ENCODE measurements at places on chromosomes 4 and X.

DNA sequence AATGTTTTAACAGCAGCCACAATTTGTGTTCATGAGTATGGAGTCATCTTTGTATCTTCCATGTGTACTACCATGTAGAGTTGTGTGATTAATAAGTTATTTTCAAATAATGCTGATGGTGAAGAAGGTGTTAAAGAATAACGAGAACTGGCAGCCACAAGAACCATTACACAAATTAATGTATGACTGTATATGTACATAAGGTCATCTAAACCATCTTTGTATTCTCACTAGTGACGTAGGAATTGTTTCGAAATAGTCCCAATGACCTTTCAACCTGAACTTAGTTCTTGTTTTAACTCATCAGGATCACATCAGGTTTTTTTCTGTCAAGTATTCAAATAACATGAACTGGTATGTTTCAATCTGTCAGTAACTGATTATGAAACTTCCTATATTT, 48.3 kb upstream of the NOCT start:
- DNase-seq = no peak

GRCh38 chr4:151786158-151786495, 25.3 kb upstream of the GATB start:
- DNase-seq = no peak

- DNase-seq = no peak
Measured at GRCh38 chrX:41981481-41982013, 58.2 kb upstream of the CASK start.

- no peak for DNase-seq
Measured at GRCh38 chrX:78011846-78012245, 42.4 kb upstream of the PGAM4 start.

- DNase-seq = no peak
Measured at GRCh38 chr4:87654487-87655044, 4.5 kb downstream of the DMP1 start.

GRCh38 chr4:103105558-103106356, 6.1 kb upstream of the BDH2 start:
- DNase-seq = peak; percentile 12

DNA sequence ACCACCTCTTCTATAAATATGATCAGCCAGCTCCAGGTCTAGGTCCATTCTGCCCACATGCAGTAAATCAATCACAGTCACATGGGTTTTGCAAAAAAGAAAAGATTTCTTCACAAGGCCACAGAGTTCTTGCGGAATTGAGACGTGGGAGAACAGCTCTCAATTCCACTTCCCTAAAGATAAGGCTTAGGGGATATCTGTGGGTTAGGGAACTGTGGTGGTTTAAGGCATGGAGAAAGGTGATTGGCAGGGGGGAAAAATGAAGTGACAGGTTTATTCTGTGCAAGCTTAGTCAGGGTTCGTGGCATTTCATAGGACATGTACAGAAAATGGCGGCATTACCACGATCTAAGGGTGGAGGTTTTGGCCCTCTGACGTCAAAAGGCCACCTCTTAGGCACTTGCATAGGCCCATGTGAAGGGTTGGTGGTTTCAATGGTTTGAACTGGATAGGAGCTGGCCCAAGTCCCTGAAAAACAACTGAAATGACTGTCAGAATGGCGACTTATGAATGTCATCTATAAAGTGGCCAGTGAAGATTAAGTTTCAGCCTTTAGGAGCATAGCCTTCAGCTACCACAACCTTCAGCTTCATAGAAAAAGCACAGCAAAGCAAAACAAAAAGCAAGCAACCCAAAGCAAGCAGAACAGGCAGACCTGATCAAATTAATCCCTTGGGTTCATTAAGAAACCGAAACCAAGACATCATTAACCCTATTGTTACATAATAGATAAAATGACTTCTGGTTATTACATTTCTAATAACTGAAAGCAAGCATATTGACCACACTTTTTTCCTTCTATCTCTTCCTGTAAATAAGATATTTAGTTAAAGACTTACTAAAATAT, 289.8 kb upstream of the SFRP2 start:
- DNase-seq = no peak

DNA sequence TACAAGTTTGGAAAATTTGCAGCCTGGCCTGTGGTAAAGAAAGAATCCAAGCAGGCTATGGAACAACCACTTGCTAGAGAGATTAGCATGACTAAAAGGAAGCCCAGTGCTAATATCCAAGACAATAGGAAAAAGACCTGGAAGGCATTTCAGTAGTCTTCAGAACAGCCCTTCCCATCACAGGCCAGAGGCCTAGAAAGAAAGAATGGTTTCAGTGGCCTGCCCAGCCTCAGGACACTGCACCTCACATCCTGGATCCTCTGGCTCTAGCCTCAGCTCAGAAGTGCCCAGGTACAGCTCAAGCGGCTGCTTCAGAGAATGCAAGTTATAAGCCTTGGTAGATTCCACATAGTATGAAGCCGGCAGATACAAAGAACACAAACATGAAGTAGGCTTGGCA, 449.8 kb upstream of the AR start:
- no peak for DNase-seq

- no peak for DNase-seq
Measured at GRCh38 chrX:115713460-115713859, 152.5 kb downstream of the PLS3 start.

GRCh38 chr4:185772391-185773093, 39.5 kb downstream of the SORBS2 start:
- DNase-seq = no peak

GRCh38 chrX:155893521-155893920, 12.4 kb downstream of the VAMP7 start:
- DNase-seq = no peak

GRCh38 chrX:113222305-113222704, 381.7 kb upstream of the AMOT start:
- no peak for DNase-seq

DNA sequence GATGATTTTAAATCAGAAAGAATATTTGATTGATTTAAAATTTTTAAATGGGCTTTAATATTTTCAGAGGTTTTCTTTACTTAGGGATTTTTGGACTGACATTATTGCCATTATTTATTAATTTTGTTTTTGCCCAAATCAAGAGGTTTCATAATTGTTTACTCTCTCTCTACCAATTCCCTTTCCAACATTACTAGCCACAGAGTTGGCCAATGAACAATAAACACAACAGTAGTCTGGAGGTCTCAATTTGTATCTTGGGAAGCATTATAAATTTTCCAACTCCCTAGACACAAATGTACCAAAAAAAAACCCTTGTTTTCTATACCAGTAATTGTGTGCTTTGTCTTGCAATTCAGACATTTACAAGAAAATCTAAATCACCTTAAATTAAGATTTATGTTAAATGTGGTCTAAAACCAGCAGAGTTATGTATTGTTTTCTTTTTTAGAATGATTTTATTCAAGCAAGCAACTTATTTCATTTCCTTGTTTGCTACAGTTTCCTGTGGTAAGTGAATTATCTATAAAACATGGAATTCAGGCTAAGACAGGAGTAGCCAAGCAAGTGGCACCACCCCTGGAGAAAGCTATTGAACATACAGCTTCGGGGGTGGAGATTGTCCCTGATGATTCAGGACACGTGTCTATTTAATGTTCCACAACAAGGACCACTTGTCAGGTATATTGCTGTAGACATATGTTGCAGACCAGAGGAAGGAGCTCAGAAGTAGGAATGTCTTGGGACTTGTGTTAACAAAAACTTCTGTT, 622 bp downstream of the KLKB1 start:
- DNase-seq = no peak

- no peak for DNase-seq
Measured at GRCh38 chr4:182144626-182145333, 98.4 kb upstream of the TENM3 start.

- no peak for DNase-seq
Measured at GRCh38 chr4:116058129-116058528, 944.7 kb upstream of the NDST4 start.

DNA sequence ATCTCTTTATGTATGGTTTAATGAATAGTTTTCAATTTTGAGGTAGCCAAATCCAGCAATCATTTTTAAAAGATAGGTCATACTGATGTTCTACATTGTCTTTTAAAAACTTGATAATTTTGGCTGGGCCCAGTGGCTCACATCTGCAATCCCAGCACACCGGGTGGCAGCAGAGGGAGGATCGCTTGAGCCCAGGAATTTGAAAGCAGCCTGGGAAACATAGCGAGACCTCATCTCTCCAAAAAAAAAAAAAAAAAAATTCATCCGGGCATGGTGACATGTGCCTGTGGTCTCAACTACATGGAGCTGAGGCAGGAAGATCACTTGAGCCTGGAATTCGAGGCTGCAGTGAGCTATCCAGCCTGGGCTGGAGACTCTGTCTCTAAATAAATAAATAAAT, 419.8 kb downstream of the GALNTL6 start:
- DNase-seq = no peak

DNA sequence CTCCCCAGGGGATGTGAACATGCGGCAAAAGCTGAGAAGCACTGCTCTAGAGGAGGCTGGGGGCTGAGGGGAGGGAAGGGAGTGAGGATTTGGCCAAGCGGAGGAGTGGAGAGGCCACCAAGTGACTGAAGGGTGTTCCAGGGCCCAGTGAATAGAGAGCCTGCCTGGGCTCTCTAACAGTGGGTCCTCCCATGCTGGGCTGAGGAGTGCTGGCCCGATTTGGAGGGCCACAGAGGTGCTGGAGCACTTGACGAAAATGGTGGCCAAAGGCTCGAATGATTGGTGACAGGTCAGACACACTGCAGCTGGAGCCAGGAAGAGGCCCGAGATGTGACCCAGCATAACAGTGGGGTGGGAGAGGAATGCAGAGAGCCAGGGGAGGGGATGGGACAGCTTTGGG, 37.5 kb upstream of the MAP3K15 start:
- no peak for DNase-seq

DNA sequence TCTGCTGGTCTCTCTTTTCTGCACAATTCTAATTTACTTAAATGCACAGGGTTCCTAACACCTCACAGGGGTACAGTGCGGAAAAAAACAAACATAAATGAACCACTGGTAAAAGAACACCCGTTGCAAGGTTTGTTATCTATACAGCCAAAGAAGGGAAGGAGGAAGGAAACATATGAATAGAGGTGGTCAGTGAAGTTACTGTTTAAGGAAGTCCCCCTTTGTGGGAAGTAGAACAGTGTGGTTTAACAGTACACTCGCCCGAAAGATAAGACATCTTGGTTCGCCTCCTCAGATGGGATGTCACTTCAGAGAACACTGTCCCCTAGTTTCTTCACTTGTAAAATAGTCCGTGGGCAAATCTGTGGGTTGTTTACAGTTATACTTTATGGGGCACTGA, 57.5 kb downstream of the TEC start:
- DNase-seq = peak; percentile 15

DNA sequence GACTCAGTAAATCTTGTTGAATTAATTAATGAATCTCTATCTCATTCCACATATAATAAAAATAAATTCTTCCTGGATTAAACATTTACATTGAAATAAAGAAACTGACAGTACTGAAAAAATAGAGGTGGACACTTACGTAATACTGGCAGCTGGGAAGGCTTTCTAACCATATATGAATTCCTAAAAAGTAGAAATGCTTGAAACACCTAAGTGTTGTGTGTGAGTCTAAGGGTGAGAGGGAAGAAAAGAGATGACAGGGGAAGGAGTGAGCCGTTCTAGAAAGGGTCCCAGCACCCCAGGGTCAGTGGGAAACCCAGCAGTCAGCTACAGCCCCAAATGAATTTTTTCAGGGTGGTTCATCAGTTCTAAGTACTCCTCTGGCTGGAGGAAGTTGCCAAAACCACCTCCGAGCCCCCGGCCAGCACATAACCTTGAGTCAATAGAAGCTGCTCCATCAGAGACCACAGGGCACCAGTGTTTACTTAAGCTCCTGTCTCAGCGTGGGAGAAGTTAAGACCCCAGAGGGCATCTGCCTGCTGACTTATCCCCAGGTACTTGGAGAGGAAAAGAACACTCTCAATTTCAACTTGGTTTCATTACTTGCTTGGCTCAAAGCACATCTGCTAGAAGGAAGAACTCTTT, 18.3 kb downstream of the GAB3 start:
- DNase-seq = no peak

DNA sequence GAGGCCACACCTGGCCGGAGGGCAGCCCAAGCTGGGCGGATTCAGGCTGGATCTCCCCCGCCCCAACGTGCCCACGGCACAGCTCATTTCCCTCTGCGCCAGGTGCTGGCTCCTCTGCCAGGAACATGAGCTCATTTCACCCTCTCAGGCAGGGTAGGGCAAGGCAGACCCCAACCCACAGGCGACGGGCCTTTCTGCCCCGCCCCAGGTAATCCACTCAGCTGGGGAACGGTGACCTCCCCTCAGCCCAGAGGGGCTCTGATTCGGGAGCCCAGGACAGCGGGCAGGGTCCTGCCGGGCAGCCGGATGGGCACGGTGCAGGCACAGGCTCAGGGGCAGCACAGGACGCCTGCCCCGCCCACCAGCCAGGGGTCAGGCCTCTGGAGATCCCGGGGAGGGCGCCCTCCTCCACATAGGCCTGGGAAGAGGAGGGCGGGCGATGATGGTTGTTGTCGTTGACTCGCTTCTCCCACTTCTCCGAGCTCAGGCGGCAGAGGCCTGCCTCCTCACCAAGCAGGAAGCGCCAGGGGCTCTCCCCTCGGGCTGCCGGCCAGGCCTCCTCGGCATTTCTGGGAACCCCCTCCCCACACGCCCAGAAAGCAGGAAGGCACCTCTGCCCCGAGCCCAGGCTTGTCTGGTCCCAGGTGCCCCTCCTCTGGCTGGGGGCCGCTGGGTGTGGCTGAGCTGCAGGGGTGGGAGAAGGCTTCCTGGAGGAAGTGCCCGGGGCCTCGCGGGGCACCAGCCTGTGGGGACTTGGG, 31.1 kb downstream of the TACC3 start:
- DNase-seq = no peak
